ENCODE measurements at places on chromosomes 12 and 14.
A peak's percentile ranks its signal among the peaks of the same experiment; 100 is the strongest.

DNA sequence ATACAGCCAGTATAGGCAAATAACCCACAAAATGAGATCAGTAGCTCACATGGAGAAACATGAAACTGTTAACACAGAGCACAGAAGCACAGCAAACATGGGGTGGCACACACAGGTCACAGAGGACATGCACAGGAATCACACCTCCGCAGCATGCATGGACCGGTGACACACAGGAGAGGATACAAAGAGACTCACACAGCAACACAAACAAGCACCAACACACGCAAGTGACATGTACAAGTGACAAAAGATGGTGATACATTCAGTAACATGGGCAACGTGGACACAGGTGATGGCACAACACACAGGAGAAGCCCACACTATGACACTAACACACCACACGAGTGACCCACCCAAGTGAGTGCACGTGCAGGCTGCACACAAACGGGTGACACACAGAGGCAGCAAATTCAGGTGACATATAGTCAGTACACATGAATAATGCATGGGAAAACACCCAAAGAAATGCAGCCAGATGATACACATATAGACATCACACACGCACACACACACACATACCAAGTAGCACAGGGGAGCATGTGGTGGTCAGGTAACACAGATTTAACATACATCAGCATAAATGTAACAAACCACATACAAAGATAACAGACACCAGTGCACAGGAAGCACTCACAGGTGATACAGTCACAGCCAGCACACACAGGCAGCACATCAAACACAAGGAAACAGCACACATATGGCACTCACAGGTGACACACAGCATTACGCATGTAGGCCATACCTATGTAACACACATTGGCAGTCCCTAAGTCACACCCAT is 216.0 kb upstream of the SFSWAP start:
- no peak for DNase-seq

DNA sequence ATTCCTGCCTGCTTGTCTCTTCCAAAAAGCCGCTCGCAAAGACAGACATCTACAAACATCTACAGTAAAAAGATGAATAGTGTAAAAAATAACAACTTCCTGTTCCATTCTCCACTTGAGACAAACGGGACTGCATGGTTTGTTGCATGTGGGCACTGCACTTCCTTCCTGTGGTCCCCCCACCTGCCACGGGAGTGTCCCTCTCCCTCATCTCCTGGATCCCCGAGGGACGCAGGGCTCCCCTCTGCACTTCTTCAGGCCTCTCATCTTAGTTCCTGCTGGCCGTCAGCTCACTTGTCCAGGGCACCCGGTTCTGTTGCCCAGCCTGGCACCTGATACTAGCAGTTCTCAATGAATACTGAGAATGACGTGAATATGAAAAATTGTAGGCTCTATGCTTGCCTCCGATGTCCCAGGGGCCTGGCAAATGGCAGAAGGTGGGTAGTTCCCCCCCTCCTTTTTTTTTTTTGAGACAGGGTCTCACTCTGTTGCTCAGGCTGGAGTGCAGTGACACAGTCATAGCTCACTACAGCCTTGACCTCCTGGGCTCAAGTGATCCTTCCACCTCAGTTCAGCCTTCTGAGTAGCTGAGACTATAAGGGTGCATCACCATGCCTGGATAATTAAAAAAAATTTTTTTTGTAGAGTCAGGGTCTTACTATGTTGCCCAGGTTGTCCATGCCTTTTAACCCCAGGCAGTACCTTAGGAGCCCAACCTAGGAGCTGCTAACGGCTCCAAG is 3.5 kb upstream of the KLC1 start:
- DNase-seq = no peak

DNA sequence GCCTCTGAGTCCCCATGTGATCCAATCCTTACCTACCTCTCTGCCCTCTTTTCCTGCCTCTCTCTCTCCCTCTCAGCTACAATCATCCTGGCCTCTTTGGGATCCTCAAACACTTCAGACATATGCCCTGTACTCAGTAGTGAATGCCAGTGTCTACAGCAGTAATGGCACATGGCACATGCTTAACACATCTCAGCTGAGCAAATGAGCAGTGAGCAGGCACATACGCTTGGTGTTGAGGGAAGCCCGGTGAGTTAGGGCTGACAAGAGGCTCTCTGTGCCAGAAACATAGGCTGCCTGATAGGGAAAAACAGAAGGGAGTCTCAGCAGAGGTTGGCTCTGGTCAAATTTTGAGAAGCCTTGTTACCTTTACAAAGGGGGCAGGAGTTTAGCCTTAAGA is 409.1 kb downstream of the TMEM132D start:
- no peak for DNase-seq

DNA sequence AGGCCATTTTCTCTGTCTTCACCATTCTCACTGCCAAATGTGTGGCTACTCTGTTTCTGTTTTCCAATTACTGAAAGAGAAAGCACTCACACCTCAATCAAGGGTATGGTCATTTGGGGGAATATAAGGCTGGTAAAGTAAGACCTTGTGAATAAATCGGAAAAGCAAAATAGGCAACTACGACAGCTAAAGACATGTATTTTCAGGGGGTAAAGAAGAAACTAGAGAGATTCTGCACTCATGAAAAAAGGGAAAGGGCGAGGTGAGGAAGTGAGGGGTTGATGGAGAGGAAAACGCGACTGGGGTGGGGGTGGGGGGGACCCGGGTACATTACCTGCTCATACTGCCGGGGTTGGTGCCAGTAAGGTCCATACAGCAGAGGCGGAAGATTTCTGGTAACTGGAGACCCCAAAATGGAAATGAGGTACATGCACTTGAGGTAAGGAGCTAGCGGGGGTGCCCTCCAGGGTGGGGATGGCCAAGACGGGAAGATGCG is 19.3 kb downstream of the CHD8 start:
- DNase-seq = no peak

DNA sequence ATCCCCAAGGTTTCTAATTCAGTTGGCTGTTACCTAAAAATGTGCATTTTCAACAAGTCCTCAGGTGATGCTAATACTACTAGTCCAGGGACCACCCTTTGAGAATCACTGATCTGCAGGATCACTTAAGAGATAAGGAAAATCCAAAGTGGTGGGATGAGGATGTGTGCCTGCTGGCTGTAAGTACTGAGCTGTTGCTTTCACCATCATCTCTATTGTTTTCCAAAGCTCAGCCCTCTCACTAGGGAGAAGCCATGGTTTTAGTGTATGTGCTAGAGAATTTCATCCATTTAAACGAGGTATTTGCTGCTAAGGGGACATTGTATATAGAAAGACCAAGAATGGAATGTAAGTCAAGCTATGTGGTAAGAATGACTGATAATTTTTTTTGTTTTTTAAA is 202.3 kb downstream of the KIF21A start:
- DNase-seq = no peak

DNA sequence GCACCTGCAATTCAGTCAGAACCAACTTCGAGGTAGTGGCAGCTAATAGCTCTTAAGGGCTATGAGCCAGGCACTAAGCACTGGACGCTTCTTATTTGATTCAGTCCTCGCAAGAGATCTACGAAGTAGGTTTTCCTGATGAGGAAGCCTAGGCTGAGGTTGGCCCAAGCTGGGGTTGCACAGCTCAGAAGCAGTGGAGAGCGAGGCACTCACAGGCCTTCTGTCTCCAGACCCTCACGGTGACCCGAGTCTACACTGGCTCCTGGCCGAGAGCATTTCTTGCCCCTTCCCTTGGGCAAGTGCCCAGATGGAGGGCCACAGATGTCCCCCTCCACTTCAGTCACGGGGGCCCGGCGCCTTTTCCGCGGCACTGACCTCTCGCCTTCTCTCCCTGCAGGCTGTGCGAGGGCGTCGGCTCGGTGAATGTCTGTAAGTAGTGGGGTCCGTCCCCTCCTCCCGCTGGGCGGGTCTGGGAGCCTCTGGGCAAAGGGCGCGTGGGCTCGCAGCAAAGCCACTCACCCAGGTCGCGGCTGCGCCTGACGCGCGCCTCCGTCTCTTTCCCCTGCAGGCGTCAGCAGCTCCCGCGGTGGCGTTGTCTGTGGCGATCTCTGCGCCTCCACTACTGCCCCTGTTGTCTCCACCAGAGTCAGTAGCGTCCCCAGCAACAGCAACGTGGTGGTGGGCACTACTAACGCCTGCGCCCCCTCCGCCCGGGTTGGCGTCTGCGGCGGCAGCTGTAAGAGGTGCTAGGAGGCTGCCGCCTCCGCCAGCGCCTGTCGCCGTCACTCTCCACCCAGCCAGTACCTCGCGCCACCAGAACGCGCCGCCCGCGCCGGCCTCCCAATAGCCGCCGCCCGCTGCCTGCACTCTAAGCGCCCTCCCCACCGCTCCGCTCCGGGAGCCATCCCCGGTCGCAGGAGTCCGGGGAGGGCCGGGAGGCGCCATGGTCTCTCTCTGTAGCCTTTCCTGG is 13.1 kb downstream of the KRT83 start:
- no peak for DNase-seq

DNA sequence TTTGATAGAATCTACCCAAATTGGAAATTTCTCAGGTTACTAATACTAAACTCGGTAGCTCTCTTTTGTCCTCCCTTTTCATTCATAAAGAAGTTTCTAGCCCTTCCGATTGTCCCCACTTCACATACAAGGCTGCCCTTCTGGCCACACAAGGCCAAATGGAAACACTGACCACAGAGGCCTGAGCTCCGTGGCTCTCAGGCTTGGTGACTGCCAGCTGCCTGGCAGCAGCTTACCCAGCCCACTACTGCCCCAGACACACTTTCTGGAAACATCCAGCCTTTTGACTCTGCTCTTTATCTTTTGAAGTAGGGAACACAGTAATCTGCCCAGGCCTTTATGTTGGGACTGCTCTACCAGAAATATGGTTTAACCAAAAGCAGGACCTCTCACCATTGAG is 167.2 kb downstream of the GCH1 start:
- no peak for DNase-seq

DNA sequence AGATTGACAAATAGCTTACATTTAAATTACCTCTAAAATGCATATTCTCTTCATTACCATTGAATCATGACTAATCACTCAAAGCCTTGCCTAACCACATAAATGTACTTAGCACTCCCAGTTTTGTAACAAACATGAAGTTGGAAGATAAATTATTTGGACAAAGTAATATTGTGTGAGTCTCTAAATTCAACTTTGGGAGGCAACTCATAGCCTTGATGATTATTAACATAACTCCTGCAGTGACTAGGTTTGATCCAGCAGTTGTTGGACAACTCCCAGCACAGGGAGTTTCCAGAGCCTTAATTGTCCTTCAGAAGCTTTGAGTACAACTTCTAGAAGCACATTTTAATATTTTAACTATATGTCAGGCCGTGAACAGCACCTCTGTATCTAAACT is 153.4 kb upstream of the PDZRN4 start:
- no peak for DNase-seq

DNA sequence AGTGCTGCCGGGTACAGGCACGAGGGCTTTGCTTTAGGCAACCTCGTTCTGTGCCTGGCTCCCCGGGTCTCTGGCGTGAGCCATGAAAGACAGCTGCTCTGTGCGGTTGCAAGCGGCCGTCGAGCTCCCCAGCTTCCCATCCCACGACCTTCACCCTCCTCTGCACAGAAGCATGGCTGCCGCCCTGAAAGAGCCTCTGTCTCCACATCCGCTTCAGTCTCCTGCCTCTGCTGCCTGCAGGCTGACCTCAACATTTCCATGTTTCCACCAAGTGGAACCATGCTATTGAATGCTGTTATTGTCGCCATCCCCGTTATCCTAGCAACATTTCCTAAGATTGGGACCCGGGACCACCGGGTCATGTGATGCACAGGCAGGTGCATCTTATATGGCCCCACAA is 57.1 kb downstream of the KDM2B start:
- no peak for DNase-seq

- DNase-seq = no peak
Observed at GRCh38 chr12:76012644-76013043, 18.9 kb downstream of the PHLDA1 start.

GRCh38 chr12:69927164-69927563 is 102.1 kb downstream of the MYRFL start:
- DNase-seq = no peak

GRCh38 chr12:49288412-49288853 is 6.5 kb upstream of the PRPH start:
- peak; percentile 58 for DNase-seq

- DNase-seq = no peak
Observed at GRCh38 chr12:83083616-83084015, 396.9 kb downstream of the TMTC2 start.

- DNase-seq = no peak
Observed at GRCh38 chr14:79704041-79704807, 507.1 kb downstream of the DIO2 start.

DNA sequence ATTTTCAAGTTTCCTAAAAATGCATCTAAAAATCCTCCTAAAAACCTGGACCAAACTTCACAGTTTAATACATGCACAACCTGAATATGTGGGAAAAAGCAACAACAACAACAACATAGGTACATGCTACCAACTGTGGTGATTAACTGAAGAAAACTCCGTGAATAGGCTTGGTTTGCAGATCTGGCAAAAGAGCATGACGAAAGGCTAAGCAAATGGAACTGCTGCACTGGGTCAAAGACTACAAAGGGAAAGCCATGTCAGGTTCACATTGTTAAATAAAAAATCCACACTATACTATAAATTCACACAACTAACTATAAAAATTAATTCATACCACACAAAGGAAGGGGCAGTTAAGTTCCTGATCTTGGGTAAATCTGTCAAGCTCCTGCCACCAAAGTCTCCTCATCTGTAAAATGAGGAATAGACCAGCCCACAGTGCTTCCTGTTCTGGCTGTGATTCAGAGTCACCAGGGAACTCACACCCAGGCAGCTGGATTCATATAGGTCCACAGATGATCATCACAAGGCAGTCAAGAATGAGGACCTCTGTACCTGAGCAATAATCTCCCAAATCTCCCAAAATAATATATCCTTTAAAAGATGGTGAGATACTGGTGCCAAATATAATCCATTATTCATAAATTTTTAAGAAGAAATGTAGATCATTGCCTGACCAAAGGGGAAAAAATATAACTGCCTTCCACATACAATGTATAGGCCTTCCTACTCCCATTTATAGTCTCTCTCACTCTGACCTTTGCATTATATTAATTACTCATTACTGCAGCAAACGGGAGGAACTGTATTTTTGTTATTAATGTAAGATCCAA is 7.0 kb downstream of the CORO1C start:
- no peak for DNase-seq

DNA sequence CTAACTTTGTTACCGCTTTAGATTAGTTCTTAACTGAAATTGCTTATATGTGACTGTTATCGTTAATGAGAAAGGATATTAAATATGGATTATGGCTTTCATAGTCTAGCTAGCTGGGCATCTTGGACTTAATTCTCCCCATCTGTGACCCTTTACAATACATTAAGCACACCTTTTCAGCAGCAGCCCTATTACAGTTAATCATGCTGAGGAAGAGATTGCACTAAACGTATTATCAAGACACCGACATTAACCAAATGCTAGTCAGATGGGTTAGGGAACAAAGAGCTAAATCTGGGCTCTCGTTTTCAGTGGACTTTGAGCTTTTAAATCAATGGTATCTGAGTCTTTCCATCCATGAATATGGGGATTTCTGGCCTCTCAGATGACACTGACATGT is 447.5 kb upstream of the DCN start:
- no peak for DNase-seq

GRCh38 chr14:56065621-56066290 is 52.5 kb upstream of the PELI2 start:
- no peak for DNase-seq

- DNase-seq = peak; percentile 46
Observed at GRCh38 chr12:122836027-122836921, 1.0 kb downstream of the HIP1R start.

Measured in COLO829 (cell line).